Stimulated activated CD8-positive, alpha-beta memory T cell treated with anti-CD3 and anti-CD28 coated beads, Interleukin-7, amount 100 ng/mL, for 1 hour (primary cell): ENCODE measurements at places on chromosomes 4 and X.

- DNase-seq = no peak
Measured at GRCh38 chrX:110418316-110419235, 59.9 kb downstream of the RTL9 start.

DNA sequence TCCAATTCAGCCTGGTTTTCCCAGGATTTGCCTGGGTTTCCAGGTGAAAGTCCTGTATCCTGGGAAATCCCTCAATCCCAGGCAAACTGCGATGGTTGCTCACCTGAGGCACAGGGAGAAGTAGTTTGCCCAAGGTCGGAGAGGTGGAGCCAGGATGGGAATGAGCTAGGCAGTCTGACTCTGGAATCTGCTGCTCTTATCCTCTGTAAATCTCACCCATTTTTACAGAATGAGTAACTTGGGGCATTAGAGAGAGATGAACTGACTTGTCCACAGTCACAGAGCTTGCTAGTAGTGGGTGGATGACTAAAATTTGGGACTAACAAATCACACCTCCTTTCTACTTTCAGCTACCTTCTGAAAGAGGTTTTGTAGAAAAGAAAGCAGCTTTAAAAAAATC is 9.8 kb upstream of the ARX start:
- DNase-seq = no peak

DNA sequence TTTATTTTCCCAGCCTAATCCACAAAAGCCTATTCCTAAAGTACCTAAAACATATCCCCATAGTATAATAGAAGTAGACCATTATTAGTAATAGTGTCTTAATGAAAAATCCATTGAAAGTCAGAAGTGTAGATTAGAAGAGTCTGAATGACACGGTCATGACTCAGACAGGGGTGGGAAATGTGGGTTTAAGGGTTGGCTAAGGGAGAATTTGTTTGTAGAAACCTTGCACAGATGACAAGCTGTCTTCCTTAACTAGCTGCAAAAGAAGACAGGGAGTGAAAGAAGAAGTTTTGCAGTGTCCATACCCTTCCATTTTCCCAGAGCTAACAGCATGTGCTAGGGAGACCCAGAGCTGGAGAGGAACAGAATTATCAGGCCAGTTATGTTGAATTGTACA is 242.7 kb upstream of the ETNPPL start:
- no peak for DNase-seq

DNA sequence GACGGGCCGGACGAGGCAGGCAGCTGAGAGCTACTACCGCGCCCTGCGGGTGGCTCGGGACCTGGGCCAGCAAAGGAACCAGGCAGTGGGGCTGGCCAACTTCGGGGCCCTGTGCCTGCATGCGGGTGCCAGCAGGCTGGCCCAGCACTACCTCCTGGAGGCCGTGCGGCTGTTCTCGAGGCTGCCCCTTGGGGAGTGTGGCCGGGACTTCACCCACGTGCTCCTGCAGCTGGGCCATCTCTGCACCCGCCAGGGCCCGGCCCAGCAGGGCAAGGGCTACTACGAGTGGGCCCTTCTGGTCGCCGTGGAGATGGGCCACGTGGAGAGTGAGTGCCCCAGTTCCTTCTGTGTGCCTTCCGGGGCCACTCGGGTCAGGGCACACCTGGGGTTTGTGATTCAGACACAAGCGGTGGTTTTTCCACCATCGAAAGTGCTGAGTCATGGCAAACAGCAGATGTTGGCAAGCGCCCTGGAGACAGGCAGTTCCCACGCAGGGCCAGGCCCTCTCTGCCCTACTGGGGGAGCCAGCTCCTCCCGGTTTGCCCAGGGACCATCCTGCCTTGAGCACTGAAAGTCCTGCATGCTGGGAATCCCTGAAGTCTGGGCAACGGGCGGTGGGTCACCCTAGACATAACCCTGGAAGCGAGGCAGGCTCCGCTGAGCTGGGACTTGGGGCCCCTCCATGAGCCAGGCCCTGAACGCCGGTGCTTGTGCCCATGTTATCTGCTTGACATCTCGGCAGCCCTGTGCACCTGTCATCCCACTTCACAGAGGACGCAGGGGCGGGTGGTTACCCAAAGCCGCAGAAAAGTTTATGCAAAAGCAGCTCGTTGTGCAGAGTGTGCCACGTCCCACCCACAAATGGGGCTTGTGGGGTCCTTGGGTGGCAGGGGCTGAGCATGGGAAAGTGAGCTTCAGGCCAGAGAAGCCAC is 29.5 kb downstream of the SH3TC1 start:
- DNase-seq = peak; percentile 14

DNA sequence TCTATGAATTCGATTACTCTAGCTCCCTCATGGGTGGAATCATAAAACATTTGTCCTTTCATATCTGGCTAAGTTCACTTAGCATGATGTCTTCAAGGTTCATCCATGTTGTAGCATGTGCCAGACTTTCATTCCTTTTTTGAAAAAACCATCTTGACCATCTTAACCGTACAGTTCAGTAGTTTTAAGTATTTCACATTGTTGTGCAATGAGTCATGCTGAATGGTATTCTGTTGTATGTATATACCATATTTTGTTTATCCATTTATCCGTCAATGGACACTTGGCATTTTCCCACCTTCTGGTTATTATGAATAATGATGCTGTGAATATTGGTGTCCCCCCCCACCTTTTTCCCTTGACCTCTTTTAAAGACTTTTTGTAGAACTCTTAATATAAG is 72.4 kb upstream of the TLR2 start:
- DNase-seq = no peak

GRCh38 chr4:168739886-168740285 is 243.0 kb downstream of the PALLD start:
- DNase-seq = no peak

DNA sequence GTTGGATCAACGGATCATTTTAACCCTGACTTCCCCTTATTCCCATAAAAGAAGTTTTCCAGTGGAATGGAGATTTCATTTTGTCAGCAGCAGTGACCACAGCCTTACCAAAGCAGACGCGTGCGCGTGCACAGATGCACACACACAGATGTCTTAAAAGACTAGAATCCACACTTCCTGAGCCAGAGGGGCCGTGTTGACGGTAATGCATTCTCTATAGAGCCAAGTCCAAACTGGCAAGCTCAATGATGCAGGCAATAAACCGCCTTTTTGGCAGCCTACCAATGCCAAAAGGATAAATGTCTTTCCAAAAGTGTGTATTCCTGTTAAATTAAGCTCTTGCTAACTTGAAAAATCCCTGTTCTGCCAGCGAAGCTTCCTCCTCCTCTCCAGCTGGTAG is 18.8 kb upstream of the CLDN34 start:
- no peak for DNase-seq

DNA sequence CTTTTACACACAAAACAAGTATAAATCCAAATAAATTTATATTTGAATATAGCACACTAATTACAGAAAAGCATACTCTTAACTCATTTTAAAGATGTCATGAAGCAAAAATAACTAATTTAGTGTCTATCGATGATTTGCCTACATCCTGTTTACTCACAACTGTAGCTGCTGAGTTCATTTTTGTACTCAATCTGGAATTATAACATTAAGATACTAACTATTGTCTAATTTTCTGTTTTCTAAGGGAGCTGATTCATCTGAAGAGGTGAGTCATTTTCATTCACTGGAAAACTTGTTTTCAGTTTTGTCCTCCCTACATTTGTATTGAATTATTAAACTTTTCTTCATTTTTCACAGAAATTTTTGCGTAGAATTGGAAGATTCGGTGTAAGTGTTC is 3.7 kb downstream of the STATH start:
- DNase-seq = no peak

DNA sequence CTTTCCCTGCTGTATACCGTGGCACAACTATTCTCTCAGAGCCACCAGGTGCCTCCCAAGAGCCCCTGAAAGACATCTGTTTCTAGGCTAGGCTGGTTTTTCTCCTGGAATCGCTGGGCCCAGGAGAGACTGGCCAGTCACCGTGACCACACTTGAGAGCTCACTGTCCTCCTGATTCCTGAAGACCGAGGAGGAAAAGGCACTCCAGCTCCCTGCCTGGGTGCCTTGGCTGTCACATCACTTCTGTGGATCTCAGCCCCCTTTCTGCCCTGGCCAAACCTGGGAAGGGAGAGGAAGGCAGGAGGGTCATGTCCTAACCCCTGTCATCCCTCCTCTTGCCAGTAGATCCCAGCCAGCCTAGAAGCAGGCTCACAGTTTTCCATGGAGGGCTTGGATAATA is 54.7 kb upstream of the LAS1L start:
- no peak for DNase-seq

GRCh38 chr4:93649828-93650227 is 178.7 kb upstream of the ATOH1 start:
- no peak for DNase-seq

GRCh38 chr4:95263960-95264359 is 284.8 kb downstream of the UNC5C start:
- DNase-seq = no peak

DNA sequence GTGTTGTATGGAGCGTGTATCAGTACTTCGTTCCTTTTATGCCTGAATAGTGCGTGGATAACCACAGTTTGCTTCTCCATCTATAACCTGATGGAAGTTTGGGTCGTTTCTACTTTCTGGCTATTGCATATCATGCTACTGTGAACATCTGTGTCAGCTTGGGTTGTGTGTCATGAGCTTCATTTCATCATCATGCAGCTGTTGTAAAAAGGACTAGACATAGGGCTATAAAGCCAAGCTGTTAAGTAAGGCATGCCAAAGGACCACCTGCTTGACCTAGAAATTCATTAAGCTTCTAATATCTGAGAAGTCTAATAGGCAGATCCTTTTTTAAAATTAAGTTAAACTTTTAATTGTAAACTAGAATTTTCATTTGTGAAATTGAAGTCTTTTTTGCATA is 18.4 kb downstream of the SMS start:
- no peak for DNase-seq

- DNase-seq = no peak
Measured at GRCh38 chr4:1234811-1235292, 14.1 kb downstream of the CTBP1 start.

DNA sequence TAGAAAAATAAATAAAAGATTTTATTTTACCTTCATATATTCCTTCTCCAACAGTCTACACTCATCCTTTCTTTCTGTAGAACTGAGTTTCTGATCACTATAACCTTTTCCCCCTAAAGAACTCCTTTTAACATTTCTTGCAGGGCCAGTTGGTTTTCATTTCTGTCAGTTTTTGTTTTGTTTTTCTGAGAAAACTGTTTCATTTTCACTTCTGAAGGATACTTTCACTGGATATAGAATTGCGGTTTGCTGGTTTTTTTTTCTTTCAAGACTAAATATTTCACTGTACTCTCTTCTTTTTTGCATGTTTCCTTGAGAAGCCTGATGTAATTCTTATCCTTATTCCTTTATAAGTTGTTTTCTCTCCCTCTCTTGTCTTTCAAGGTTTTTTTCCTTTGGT is 90.4 kb upstream of the EOLA2 start:
- DNase-seq = no peak
